ENCODE measurements at places on chromosomes 1 and 21. TPM values are rescaled to one million over a fixed set of nuclear protein-coding genes. Genes with fewer than 3 reads are reported as not detected.

Gene DIO1
- not detected for total RNA-seq

Gene DFFA
- total RNA-seq, result 22.2 TPM

Gene RBP7
- 5.6 TPM for total RNA-seq

Gene TMEM269
- total RNA-seq, result 0.15 TPM

Gene B4GALT2
- total RNA-seq, result 66.8 TPM

Gene RRAGC
- total RNA-seq, result 31.1 TPM

Gene GPR3
- total RNA-seq, result 1.8 TPM

All from A549 treated with Hydrocortisone at 1 μM for 4 hours (cell line).